Ovary (tissue), 10 donors: ENCODE measurements at places on chromosomes 7 and 10. TPM values are rescaled to one million over a fixed set of nuclear protein-coding genes. Genes with fewer than 3 reads are reported as not detected.

GRCh38 chr7:124752310-124752709 is 13.3 kb downstream of the GPR37 start:
- no peak for DNase-seq

GRCh38 chr7:30475580-30475979 is 3.0 kb downstream of the NOD1 start:
- DNase-seq: no peak

- DNase-seq: no peak
These were observed 41.9 kb downstream of the SEMA3C start for GRCh38 chr7:80876894-80877414.

GRCh38 chr10:80945264-80945880 is 407.7 kb downstream of the SH2D4B start:
- no peak for DNase-seq

The SCIN gene
- 2.2 TPM for polyA plus RNA-seq
